ENCODE measurements at places on chromosomes 13 and 19.
A peak's percentile ranks its signal among the peaks of the same experiment; 100 is the strongest.

DNA sequence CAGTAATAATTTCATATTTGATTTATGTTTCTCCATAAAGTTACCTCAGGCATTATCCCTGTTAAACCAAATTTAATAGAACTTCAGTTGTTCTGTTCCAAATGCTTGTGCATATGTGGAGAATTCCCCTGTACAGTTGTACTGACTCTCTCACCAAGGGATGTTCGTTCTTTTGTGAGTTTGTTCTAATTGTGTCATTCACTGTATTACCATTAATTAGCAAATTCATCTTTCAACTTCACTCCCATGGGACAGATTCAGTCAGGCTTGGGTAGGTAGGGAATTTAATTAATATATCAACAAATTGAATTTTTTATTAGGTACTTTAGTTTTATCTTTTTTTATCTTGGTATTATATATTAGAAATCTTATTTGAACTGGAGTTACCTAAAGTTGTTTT lies 265.4 kb downstream of the DCT start:
- DNase-seq = no peak

DNA sequence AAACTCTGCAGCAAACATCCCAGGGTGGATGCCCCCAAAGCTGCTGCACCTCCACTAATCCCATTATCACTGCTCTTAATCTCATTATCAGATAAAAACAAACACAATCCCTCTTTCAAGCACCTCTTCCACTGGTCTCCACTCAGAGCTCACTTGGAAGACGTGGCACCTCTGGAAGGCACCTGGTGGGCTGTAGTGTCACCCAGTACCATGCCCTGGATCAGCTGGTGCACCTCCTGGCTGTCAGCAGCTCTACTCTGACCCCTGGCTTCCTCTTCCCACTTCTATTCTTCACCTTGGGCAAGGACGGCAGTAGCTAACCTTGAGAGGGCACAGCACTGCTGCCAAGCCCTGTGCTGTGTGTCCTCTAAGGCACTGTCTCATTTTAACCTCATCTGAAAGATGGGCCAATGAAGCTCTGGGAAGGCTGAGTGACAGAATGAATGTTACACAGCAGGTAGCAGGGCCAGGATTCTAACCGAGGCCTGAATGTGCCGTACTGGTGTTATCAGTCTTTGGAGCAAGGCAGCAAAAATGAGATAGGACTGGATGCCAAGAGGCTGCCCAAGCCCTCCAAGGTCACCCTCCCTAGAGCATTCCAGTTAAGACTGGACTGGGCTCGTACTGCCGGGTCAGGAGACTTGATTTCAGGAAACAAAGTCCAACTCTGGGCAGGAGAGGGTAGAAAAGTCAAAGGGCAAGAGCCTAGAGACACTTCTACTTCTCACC lies 7.4 kb downstream of the BRD4 start:
- no peak for DNase-seq

GRCh38 chr19:1943661-1944087 lies 2.7 kb downstream of the CSNK1G2 start:
- DNase-seq = no peak

GRCh38 chr19:58466089-58466759 lies 656 bp upstream of the ZNF324 start:
- DNase-seq = no peak

GRCh38 chr19:41956621-41957020 lies 2.5 kb downstream of the RABAC1 start:
- no peak for DNase-seq

DNA sequence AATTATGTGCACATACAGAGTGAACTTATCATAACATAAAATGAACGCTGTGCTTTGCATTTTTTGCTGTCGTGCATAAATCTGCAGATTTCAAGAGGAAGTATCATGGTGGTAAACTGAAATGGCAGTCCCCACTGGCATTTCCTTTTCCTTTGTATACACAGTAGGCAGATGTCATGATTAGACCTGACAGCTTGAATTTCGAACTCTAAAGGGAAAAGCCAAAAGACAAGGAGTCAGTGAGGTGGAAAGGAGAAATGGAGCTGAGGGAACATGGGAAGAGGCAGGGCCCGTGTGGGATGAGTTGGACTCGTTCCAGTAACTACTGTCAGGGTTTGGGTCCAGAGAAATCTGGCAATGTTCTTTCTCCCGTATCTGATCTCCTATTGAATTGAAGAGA lies 454.1 kb upstream of the SGCG start:
- DNase-seq = peak; percentile 22

DNA sequence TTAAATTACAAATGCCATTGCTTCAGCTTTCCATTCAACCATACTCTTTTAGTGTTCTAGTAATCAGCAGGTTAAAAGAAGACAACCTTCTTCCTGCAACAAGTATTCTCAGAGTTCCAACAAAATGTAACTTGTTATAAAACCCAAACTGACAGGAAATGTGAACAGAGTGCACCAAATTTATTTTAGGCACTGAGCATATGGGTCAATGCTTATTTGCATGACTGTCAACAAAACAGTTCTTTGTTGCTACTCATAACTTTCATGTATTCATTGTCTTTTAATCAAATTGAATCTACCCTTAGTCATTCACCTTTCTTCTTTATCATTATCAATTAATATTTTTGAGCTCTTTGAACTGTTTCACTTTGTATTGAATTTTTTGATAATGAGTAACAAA lies 554.1 kb downstream of the DACH1 start:
- DNase-seq = no peak
